SK-N-SH treated with all-trans-retinoic acid at 6 μM for 48 hours (cell line): ENCODE measurements at places on chromosomes 12 and 14.
A peak's percentile ranks its signal among the peaks of the same experiment; 100 is the strongest.

DNA sequence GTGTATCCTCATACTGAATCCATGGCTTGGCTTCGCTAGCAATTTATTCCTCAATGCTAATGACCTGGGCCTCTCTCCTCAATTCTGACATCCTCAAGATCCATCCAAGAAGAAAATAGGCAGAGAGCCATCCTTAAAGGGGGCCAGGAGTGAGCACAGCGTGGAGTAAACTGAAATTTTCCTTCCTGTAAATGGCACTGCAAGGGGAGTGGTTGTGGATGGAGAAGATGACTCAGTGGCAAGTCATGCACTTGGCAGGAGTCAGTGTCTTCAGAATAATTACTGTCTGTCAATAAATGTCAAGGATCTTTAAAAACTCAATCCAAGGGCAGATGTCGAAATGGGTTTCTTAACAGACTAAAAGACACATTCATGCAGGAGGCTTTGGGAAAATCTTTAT, 88.0 kb upstream of the TMEM132C start:
- ATAC-seq, result no peak

GRCh38 chr14:30468354-30468753, 90.6 kb upstream of the G2E3 start:
- ATAC-seq, result no peak

DNA sequence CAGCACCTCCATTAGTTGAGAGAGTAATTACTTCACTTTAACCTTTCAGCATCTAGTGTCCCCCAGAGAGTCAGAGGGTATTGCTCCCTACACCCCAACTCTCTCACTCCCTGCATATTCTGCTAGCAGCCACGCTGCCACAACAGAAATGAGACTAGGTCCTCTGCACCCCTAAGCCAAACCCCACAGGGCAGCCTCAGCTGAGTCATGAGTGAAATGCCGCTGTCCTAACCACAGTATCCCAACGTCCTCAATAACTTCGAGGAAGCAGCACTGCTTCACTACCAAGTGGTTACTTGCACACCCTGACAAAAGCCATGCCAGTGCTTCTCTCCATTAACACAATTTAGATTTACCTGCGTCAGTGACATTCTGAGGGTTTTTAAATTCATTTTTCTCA, 6.9 kb upstream of the LYZ start:
- ATAC-seq, result peak; percentile 24; the same call in 1 of the 3 replicates

GRCh38 chr12:57835366-57836288, 10.9 kb downstream of the CTDSP2 start:
- no peak for ATAC-seq

DNA sequence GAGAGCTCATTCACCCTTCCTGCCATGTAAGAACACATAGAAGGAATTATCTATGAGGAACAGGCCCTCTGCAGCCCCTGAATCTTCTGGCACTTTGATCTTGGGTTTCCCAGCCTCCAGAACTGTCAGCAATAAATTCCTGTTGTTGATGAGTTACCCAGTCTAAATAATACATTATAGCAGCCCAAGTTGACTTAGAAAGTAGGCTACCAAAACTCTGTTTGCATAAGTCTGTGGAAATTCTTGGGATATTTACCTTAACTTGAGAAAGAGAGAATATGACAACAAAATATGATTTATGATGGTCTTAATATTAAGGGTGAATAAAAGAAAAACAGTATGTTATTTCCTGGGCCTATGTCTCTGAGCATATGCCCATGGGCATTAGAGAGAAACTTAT, 433.0 kb upstream of the LMO3 start:
- no peak for ATAC-seq

DNA sequence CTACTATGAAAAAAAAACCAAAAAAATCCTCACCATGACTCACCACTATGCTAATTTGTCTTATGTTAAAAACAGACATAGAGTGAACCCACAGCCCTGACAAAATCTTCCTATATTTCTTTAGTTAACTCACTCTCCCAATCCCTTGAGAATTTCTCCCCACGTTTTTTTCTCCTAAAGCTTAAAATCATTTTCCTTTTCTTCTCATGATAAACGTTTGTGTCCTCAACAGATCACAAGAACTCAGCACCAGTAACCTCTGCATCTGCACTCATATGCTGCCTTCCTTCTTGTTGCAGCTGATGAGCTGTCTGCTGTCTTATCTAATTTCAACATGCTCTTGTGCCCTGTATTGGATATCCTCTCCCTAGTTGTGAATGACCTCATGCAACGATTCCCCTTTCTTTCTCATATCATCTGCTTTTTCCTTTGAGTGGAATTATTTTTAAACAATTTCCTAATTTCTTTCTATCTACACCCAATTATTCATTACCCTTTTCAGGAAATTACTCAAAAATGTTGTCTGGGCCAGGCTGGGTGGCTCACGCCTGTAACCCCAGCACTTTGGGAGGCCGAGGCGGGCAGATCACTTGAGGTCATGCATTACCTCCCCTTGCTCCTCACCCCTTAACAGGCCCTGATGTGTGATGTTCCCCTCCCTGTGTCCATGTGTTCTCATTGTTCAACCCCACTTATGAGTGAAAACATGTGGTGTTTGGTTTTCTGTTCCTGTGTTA, 427.5 kb upstream of the MGAT4C start:
- ATAC-seq, result peak; percentile 79

DNA sequence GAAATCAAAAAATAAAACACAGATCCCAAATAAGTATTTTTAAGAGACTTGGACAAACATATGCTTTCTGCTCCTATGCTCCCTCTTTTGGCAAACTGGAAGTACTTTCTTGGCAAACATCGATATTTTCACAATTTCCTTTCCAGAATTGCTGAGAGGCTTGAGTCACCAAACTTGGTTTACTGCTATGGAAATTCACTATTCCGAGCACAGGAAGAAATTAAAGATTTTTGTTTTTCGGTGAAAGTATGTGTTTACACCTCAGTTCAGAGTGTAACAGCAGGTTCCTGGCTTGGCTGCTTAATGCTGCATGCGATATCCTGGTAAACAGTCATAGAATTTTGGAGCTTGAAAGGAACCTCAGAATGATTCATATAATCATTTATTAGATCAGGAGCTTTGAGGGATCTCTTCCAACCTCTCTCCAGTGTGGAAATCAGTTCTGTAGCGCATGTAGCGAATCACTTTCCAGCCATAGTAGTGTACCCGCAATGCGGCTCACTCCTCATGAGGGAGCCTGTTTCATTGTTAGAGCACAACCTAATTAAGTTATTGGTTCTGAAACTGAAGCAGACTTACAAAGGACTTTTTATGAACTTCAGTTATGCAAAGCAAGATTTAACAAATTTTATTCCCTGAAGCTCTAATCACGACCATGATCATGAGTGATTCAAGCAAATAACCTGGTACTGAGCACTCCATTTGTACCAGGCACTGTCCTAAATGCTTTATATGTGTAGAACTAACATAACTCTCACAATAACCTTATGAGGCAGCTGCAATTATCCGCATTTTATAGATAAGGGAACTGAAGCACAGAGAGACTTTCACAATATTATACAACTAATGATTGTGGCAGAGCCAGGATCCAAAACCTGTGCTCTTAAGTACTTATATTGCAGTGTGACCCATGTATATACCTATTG, 56.4 kb upstream of the ATP2A2 start:
- peak; percentile 86 for ATAC-seq

- ATAC-seq, result peak; percentile 79
These were observed 8.7 kb upstream of the DDX47 start for GRCh38 chr12:12804432-12804886.

DNA sequence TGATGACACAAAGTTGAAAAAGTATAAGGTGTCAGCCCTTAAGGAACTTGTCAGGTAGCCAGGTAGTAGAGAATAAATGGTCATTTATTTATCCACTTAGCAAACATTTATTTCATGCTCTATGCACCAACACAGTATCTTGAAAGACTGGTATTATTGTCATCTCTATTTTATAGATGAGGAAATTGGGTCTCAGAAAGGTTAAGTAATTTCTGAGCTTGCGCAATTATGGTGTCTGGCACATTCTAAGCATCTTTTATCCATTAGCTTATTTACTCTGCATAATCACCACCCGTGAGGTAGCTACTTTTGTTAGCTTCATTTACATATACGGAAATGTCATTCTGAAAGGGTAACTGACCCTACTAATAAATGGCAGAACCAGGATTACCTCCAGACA, 2.5 kb upstream of the UTP20 start:
- ATAC-seq, result no peak

GRCh38 chr14:68807148-68807600, 14.3 kb upstream of the ZFP36L1 start:
- ATAC-seq, result peak; percentile 69

DNA sequence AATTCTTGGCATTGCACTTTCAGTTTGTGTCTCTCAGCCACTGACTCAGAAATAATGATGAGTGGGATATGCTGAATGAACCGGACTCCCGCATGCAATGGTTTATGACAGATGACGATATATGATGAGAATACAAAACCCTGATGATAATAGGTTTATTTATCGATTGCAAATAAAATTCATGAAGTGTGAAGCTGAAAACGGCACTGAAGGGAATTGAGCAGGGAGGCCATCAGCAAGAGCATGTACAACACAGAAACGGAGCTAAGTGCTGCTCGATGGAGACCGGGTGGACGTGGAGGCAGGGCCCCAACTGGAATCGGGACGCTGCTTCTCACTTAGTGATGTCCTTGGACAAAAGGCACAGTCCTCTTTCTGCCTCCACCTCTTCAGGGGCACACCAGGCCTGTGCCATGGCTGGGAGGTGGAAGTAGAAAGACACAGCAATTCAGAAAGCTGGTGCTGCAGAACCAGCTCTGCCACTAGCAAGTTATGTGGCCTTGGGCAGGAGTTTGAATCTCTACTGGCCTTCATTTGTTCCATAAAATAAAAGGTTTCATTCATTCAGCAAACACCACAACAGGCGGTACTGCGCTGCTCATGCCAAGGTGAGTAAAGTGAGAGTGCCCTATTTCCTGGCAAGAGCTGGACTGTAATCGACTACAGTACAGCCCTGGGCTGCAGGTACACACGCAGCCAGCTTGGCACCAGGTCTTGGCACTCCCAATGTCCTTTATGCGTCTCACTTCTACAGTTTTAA, 117.0 kb downstream of the EGLN3 start:
- no peak for ATAC-seq

DNA sequence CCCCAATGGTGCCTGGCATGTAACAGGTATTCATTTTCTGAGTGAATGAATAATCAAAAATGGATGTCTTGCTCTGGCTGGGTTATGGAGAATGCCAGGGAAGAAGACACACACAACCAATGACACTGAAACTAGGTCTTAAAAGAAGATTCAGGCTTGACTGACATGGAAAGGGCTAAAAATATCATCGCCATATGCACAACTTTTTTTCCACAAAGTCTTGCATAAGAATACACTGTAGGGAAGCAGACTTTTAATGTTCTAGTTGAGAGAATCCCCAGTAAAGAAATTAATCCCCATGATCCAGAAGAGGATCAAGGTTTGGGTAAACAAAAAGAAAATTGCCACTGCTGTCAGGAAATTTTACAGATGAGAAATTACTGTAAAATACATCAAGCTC, 116.4 kb downstream of the SLC2A13 start:
- ATAC-seq, result no peak

GRCh38 chr12:51361161-51362016, 14.9 kb upstream of the CELA1 start:
- ATAC-seq, result peak; percentile 54; the same call in 2 of the 3 replicates

GRCh38 chr14:58712357-58712756, 74.6 kb downstream of the DACT1 start:
- peak; percentile 77 for ATAC-seq

DNA sequence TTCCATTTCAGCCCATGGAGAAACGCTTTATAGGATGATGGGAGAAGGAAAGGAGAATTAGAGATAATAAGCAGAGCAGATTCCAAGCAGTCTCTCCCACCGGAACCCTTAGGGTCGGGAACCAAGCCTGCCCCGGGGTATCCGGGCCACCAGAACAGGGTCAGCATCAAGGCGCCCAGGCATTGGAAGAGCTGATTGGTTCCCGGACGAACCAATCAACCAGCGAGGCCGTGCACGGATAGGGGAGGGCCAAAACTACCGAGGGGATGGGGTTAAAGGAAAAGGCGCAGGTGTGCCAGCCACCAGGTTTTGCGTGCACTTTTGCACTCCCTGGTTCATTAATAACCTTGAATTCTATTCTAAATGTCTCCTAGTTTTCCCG, 1.7 kb downstream of the PPM1H start:
- no peak for ATAC-seq

DNA sequence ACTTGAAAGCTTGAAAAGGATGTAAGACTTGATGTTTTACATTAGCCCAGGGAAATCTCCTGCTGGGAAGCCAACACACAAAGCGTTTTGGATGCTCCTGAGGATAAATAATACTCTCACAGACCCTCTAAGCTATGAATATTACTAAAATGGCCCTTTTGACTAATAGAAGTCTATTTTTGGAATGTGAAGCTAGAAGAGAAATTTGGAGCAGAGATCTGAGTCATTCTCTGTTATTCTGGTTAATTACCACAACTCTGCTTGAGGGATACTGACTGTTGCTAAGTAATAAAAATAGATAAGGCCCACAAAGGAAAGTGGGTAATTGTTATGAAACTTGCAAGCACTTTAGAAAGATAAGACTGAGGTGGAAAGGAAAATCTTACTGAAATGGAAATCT, 346.2 kb upstream of the STXBP6 start:
- no peak for ATAC-seq

DNA sequence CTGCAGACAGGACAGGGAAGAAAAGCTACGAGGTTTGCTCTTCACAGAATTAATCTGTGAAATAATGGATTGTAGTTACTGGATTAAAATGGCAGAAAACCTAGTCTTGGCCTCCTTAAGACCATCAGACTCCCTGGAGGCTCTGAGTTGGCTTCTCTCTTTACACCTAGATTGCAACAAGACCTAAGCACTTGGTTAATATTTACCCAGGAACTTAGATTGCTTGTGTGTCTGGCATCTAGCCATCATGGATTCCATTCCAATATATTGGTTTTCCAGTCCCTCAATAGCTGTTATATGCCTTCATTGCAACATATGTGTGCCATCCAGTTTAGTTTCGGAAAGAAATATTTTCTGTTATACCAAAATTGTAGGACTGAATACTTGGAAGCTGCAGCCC, 1.9 kb upstream of the GTF2A1 start:
- ATAC-seq, result no peak
